ENCODE measurements at places on chromosomes 1 and 21. TPM values are rescaled to one million over a fixed set of nuclear protein-coding genes. Genes with fewer than 3 reads are reported as not detected.

CELA3A gene
- total RNA-seq, result not detected

PPIAL4G gene
- total RNA-seq, result not detected

DDI2 gene
- 33.6 TPM for total RNA-seq

SLC16A4 gene
- 3.5 TPM for total RNA-seq

TRIM62 gene
- total RNA-seq, result 5.0 TPM

CYP4A11 gene
- total RNA-seq, result not detected

GBP7 gene
- total RNA-seq, result not detected

PRELP gene
- total RNA-seq, result 18.6 TPM

NBPF15 gene
- 3.3 TPM for total RNA-seq

SHC1 gene
- 135 TPM for total RNA-seq

MAB21L3 gene
- 2.0 TPM for total RNA-seq

CBR1 gene
- 73.9 TPM for total RNA-seq

BACE2 gene
- total RNA-seq, result 9.3 TPM

TAL1 gene
- 1.6 TPM for total RNA-seq

INAVA gene
- total RNA-seq, result not detected

KRTAP19-3 gene
- 1.0 TPM for total RNA-seq

OR2T1 gene
- not detected for total RNA-seq

RHD gene
- total RNA-seq, result not detected

ADAMTS4 gene
- 6.4 TPM for total RNA-seq

FTCD gene
- not detected for total RNA-seq

PLXNA2 gene
- total RNA-seq, result 12.8 TPM

SPRR1B gene
- total RNA-seq, result not detected

CD247 gene
- not detected for total RNA-seq

KRTAP21-2 gene
- not detected for total RNA-seq

ASTN1 gene
- 0.10 TPM for total RNA-seq

MFSD2A gene
- total RNA-seq, result not detected

TINAGL1 gene
- total RNA-seq, result 120 TPM

CD164L2 gene
- not detected for total RNA-seq

ZFYVE9 gene
- total RNA-seq, result 42.9 TPM
